ENCODE measurements at places on chromosomes 7 and 10.

DNA sequence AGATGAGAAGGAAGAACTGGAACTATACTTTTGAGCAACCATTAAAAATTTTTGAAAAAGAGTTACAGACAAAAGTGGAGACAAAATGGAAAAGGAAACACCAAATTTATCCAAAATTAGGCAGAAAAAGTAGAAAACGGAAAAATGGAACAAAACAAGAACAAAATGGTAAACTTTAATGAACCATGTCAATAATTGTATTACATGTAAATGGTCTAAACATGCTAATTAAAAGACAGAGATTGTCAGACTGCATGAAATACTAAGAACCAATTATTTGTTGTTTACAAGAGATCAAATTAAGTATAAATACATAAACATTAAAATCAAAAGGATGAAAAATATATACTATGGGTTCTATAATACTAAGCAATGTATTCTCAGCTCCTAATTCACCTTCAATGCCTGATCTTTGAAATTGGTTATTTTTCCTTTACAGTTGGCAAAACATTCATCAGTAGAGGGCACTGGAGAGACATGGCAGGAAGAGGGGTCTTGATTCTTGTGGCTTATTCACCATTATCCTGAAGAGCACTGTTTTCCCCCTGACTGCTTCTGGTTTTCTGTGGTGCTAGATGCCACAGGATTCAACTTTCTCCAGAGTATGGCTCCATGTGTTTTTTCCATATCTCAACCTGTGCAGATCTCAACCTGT, 124.9 kb downstream of the ELFN1 start:
- DNase-seq = no peak
- H3K36me3 ChIP-seq = no peaks in the 10 kb centered on the region
- no peak overlapping the region for H3K4me3 ChIP-seq
- H3K4me1 ChIP-seq = no peaks in the 10 kb centered on the region
- H3K27me3 ChIP-seq = no peaks in the 10 kb centered on the region
- no peak overlapping the region for H3K27ac ChIP-seq

DNA sequence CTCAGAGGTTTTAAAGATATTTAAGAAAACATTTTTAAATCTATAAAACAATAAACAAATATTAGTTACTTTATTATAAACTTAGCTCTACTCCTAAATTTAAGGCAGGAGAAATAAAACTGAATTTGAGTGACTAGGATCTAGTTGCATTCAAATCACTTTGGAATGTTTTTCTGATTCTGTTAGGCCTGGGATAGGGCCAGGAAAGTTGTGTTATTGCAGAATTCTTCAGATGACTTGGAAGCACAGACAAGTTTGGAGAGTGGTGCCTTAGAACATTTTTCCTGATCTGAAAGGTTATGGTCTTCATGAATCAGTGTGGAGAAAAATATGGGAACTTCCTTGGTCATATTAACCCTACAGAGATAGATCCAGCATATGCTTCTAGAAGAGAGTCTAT, 15.6 kb upstream of the SLC25A13 start:
- H3K27me3 ChIP-seq = no peaks in the 10 kb centered on the region
- DNase-seq = no peak
- H3K27ac ChIP-seq = no peak overlapping the region
- no peaks in the 10 kb centered on the region for H3K4me1 ChIP-seq
- no peaks in the 10 kb centered on the region for H3K36me3 ChIP-seq
- H3K4me3 ChIP-seq = no peak overlapping the region

GRCh38 chr10:122279725-122280141, 8.6 kb downstream of the BTBD16 start:
- H3K27ac ChIP-seq = no peak overlapping the region
- H3K4me1 ChIP-seq = no peaks in the 10 kb centered on the region
- no peaks in the 10 kb centered on the region for H3K27me3 ChIP-seq
- no peak for DNase-seq

DNA sequence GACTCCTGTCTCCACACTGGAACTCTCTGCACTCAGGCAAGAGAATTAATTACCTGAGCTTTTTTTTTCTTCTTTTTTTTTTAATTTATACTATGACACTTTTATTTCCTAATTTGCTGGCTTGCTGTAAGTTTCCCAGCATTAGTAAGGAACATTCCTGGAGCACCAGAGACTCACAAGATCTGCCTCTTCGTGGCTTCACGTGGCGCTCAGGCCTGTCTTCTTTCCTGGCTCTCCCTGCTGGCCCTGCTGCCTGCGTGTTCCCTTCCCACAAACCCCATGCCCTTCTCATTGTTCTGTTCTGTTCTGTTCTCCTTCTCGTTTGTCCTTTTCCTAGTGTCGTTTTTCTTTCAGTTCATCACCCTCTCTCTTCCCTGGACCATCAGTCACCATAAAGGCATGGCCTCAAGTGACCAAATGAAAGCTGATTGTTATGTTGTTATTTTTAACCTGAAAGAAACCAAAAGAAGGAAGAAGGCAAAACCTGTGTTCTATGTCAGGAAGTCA, 591.6 kb upstream of the PFKP start:
- no peak for DNase-seq
- no peaks in the 10 kb centered on the region for H3K36me3 ChIP-seq
- no peak overlapping the region for H3K27ac ChIP-seq
- no peak overlapping the region for H3K4me3 ChIP-seq

- no peaks in the 10 kb centered on the region for H3K36me3 ChIP-seq
- no peaks in the 10 kb centered on the region for H3K27me3 ChIP-seq
- no peak overlapping the region for H3K27ac ChIP-seq
- H3K4me3 ChIP-seq = no peak overlapping the region
- DNase-seq = no peak
Observed at GRCh38 chr10:112643600-112644264, 196.7 kb downstream of the VTI1A start.

- no peak overlapping the region for H3K27ac ChIP-seq
- DNase-seq = no peak
- H3K4me3 ChIP-seq = no peak overlapping the region
- H3K36me3 ChIP-seq = no peaks in the 10 kb centered on the region
- no peaks in the 10 kb centered on the region for H3K27me3 ChIP-seq
Observed at GRCh38 chr10:122642726-122643605, 56.7 kb downstream of the C10orf120 start.

- H3K27ac ChIP-seq = no peak overlapping the region
- H3K27me3 ChIP-seq = no peaks in the 10 kb centered on the region
- no peaks in the 10 kb centered on the region for H3K4me1 ChIP-seq
- no peak for DNase-seq
Observed at GRCh38 chr7:102892631-102893278, 20.0 kb upstream of the LRRC17 start.

DNA sequence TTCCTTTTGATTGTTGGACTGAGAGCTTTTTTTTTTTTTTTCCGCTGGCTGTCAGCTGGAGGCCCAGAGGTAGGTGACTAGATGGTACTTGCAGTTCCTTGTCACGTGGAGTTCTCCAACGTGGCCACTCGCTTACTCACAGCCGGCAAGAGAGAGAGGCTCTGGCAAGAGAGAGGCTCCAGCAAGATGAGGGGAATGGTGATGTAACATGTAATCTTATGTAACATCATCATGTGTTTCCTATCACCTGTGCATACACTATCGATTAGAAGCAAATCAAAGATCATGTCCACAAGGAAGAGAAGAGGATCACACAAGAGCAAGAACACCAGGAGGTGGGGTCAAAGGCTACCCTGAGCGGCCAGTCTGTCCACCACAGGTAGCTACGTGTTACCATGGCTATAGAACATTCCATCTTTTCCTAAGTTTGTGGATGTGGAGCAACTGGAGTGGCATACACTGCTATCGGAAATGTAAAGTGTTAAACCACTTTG, 4.0 kb upstream of the BORCS7 start:
- H3K4me1 ChIP-seq = peaks cover 2% of the 10 kb centered on the region
- no peak overlapping the region for H3K4me3 ChIP-seq
- no peaks in the 10 kb centered on the region for H3K27me3 ChIP-seq
- no peak overlapping the region for H3K27ac ChIP-seq
- DNase-seq = no peak

- no peak for DNase-seq
- no peaks in the 10 kb centered on the region for H3K27me3 ChIP-seq
- no peak overlapping the region for H3K27ac ChIP-seq
- H3K4me1 ChIP-seq = peaks cover 7% of the 10 kb centered on the region
- no peaks in the 10 kb centered on the region for H3K36me3 ChIP-seq
- H3K4me3 ChIP-seq = no peak overlapping the region
Observed at GRCh38 chr10:67785098-67785497, 52.9 kb downstream of the DNAJC12 start.

- H3K4me1 ChIP-seq = no peaks in the 10 kb centered on the region
- no peak overlapping the region for H3K27ac ChIP-seq
- no peak overlapping the region for H3K4me3 ChIP-seq
- H3K36me3 ChIP-seq = no peaks in the 10 kb centered on the region
- DNase-seq = peak; percentile 35
Observed at GRCh38 chr7:129210256-129210988, 14.4 kb upstream of the AHCYL2 start.

DNA sequence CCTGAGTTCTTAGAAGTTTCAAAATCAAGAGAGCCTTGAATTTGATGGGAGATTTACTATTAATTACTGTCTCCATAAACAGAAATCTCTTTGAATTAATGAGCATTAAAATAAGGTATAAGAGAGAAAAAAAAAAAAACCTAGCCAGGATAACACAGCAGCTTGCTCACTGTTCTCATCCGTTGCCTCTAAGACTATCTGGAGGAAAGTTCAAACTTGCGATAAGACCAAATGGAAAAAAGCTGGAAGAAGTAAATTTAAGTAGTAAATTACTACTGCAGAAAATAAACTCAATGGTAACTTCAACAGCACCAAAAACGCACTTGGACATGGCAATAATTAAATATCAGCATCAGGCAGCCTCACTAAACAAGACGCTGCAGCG, 36.7 kb downstream of the GNA12 start:
- H3K4me1 ChIP-seq = peaks cover 7% of the 10 kb centered on the region
- no peak overlapping the region for H3K4me3 ChIP-seq

DNA sequence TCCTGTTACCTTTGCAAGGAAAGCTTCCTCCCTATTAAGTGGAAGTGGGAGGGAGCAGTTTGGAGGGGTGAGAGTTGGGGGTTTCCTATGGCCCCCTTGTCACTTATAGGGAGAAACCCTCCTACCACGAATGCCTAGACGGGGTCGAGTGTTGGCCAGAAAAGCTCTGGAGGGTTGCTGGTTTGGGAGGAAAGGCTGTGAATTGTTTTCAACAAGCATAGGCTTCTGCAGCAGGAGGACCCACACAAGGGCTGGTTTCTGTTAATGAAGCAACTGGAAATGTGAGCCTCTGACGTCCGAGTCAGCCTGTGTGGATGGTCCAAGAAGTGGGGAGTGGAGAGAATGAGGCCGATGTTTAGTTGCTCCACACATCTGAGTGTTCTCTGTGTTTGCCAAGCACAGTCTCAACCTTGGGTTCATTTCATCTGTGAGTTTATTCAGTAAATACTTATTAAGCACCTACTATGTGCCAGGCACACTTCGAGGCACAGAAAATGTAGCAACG, 37.3 kb upstream of the LEP start:
- H3K4me3 ChIP-seq = no peak overlapping the region
- H3K4me1 ChIP-seq = peaks cover 10% of the 10 kb centered on the region
- H3K36me3 ChIP-seq = no peaks in the 10 kb centered on the region
- peaks cover 26% of the 10 kb centered on the region for H3K27me3 ChIP-seq
- no peak overlapping the region for H3K27ac ChIP-seq

GRCh38 chr7:27243340-27244163, 950 bp downstream of the EVX1 start:
- H3K4me1 ChIP-seq = peaks cover 8% of the 10 kb centered on the region
- H3K27ac ChIP-seq = no peak overlapping the region
- H3K36me3 ChIP-seq = no peaks in the 10 kb centered on the region
- no peak overlapping the region for H3K4me3 ChIP-seq
- H3K27me3 ChIP-seq = peaks cover 74% of the 10 kb centered on the region

GRCh38 chr7:44965937-44966730, 12.7 kb downstream of the MYO1G start:
- H3K36me3 ChIP-seq = peaks cover 21% of the 10 kb centered on the region
- DNase-seq = no peak
- H3K27ac ChIP-seq = no peak overlapping the region
- H3K4me3 ChIP-seq = no peak overlapping the region
- H3K4me1 ChIP-seq = no peaks in the 10 kb centered on the region

- H3K4me1 ChIP-seq = peaks cover 2% of the 10 kb centered on the region
- DNase-seq = no peak
- H3K36me3 ChIP-seq = no peaks in the 10 kb centered on the region
Observed at GRCh38 chr10:133235932-133236331, 1.7 kb upstream of the VENTX start.

GRCh38 chr7:26147030-26147429, 5.0 kb upstream of the NFE2L3 start:
- H3K36me3 ChIP-seq = no peaks in the 10 kb centered on the region
- no peak overlapping the region for H3K4me3 ChIP-seq
- no peak for DNase-seq
- H3K27ac ChIP-seq = no peak overlapping the region
